ENCODE measurements at places on chromosomes 1 and 21.

DNA sequence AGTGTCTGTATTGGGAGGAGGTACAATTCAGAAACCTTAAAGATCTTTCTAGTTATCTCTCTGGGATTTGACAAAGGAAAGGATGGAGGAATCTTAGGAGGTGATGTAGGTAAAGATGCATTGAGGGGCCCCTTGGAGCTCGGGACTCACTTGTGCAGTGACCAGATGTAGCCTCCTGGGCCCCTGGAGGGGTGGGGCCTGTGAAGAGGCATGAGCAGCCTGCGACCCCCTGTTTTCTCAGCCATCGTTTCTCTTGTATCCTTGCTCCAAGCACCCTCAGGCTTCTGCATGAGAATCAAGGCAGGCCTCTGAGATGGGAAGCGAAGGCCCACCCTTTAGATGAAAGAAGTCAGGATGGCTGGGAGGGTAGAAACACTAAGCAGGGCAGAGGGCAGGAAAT lies 39.6 kb downstream of the LGR6 start:
- ATAC-seq: no peak

DNA sequence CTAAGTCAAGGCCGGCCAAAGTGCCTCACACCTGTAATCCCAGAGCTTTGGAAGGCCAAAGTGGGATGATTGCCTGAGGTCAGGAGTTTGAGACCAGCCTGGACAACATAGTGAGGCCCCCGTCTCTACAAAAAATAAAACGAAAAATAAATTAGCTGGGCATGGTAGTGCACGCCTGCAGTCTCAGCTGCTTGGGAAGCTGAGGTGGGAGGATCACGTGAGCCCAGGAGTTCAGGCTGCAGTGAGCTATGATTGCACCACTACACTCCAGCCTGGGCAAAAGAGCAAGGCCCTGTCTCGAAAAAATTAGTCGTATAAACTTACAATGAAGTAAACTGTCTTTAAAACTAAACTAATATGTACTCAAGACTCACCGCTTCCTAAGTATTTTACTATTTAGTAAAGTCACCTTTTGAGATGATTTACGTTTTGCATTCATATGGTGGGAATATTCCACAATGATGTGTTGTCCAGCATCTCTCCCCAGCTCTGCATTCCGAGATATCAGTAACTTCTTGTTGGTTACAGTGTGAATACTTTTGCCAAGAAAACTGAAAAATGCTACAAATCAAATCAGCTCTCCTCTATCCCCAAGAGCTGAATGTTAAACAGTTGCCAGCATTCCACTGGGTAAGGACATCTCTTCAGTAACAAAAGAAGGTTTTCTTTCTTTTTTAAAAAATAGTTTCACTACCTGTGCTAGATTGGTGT lies 84.9 kb upstream of the C21orf91 start:
- no peak for ATAC-seq

- ATAC-seq: no peak
These were observed 60.1 kb downstream of the MAP10 start for GRCh38 chr1:232865102-232865931.

DNA sequence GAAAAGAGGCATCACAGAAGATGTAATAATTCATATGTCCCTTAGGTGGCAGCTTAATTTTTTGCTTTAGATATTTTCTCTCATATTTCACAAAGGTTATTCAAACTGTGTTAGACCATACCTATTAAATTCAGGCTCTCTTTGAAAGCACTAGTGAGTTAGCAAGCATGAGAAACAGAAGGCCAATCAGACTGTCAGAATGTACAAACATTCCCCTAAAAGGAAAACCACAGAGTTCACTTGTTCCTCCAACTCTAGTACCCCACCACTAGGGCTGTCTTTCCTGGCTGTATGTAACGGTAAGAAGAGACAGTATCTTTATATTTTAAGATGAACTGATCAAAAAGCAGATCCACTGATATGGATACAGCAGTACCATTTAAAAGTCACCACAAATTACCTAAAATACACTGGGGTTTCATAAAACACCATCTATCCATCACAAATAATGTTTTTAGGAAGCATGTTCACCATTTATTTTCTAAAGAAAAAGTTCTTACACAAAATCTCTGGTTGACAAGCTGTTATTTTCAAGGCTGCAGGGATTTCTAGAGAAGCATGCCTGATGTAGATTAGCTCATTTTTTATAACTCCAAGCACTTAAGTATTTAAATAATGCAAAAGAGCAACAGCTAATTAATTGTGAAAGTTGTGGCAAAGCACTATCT lies 1.8 kb downstream of the ARPC5 start:
- no peak for ATAC-seq

DNA sequence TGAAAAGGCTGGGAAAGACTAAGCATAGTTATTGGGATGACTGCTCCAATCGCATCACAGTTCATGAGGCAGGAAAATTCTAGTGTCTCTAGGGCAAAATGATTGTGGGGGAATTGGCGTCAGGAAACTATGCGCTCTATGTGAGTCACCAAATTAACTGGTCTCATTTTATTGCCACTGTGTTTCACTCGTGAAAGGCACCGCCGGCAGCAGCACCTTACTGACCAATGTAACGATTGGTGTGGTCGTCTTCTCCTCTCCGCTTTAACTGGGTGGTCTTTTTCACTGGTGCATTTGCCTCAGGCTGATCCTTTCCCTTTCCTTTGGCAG lies 83.5 kb downstream of the SPAG17 start:
- ATAC-seq: no peak

DNA sequence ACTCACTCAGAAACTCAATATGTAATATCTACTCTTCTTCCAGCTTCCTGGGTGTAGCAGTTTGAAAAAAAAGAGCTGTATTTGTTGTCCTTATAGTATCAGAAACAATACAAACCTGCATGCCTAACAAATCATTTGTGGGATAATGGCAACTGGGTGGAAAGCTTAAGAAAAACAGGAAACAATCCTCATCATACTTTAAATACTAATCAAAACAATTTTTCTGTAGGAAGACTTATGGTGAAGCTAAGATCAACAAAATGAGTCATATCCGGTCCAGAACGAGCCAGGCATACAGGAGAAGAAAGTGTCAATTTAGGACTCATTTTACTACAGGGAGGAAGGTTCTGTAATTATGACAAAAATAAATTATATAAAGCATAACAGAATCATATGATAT lies 181.8 kb upstream of the ADGRL4 start:
- no peak for ATAC-seq

- peak; percentile 75 for ATAC-seq
These were observed 84.1 kb upstream of the C21orf91 start for GRCh38 chr21:17903029-17903806.

DNA sequence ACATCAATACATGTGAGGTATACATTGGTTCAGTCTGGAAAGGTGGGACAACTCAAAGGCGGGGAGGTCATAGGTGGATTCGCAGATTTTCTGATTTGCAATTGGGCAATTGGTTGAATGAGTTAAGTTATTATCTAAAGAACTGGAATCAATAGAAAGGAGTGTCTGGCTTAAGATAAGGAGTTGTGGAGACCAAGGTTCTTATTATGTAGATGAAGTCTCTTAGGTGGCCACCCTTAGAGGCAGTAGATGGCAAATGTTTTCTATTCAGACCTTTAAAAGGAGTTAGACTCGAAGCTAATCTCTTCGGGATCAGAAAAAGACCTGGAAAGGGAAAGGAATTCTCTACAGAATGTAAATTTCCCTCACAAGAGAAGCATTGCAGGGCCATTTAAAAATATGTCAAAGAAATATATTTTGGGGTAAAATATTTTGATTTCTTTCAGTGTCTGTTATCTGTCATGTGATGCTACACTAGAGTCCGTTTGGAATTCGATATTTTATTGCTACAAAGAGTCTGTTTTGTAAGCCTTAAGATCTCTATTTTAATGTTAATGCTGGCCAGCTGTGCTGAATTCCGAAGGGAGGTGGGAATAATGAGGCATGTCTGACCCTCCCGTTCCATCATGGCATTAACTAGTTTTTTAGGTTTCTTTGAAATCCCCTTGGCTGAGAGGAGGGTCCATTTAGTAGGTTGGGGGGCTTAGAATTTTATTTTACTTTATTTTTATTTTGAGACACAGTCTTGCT lies 265.1 kb downstream of the PTPRU start:
- no peak for ATAC-seq

DNA sequence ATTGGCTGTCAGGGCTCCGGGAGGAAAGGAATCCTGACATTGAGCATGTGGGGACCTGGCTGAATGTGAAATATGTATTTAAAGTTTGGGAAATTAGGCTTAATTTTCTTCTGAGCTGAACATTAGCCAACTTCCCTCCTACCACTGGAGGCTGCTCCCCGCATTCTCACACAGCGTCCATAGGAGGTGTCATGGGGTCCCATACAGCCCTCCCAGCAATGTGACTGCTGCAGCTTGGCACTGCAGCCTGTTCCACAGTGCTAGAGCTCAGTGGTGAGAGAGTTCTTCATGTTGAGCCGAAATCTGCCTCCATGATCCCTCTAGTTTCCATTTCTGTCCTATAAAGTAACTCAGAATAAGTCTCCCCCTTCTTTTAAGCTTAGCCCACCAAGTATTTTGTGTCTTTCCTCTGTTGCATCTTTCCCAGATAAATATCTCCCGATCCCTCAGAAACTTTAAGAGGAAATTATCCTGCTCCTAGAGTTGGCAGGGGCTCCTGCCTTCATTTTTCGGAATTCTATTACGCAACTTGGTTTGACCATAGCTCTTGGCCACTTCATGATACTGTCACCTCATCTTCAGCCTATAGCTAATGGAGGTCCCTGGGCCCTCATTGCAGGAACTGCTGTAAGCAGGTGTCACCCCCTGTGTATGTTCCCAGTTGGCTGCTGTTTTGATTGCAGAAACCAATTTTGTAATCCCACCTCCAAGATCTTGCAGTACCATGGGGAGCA lies 2.0 kb downstream of the FCRL6 start:
- no peak for ATAC-seq

Measured in esophagus mucosa (tissue), 1 donor.